ENCODE measurements at places on chromosomes 2 and 18. TPM values are rescaled to one million over a fixed set of nuclear protein-coding genes. Genes with fewer than 3 reads are reported as not detected.

The POMC gene
- 0.30 TPM for total RNA-seq

The OTOS gene
- total RNA-seq: not detected

The PLEK gene
- 14.8 TPM for total RNA-seq

The KRTCAP3 gene
- total RNA-seq: 3.6 TPM

The TOGARAM2 gene
- total RNA-seq: 0.13 TPM

The ASPRV1 gene
- total RNA-seq: 0.35 TPM

The HSPE1 gene
- 168 TPM for total RNA-seq

The CTAGE1 gene
- not detected for total RNA-seq

The RAPGEF4 gene
- 16.0 TPM for total RNA-seq

The PSTPIP2 gene
- total RNA-seq: 15.2 TPM

The CABYR gene
- total RNA-seq: 4.8 TPM

The ANKRD30BL gene
- total RNA-seq: not detected

The EVX2 gene
- total RNA-seq: not detected

The PRSS56 gene
- total RNA-seq: not detected

The MEP1B gene
- total RNA-seq: 0.70 TPM
